ENCODE measurements at places on chromosomes 1 and 21.

- DNase-seq, result no peak
These were observed 250.6 kb downstream of the PRDM2 start for GRCh38 chr1:13950637-13951036.

GRCh38 chr1:39977202-39977601 lies 22.3 kb downstream of the MFSD2A start:
- no peak for DNase-seq

GRCh38 chr1:66266756-66267155 lies 267.2 kb upstream of the SGIP1 start:
- DNase-seq, result no peak

DNA sequence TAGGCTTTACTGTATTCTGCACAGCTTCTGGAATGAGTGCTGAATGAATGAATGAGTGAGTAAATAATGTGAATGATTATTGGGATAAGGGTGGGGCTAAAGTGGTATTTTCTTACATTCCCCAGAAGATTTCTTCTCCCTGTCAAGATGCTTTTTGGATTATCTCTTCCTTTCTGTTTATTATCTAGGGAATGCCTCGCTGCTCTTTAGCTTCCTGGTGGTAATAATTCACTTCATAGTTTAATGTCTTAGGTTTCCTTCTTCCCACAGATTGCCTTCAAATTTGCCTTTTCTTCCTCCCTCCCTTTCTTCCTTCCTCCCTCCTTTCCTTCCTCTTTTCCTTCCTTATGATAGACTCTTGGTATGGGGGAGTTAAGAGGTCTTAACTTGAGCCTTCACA lies 24.0 kb downstream of the DDR2 start:
- DNase-seq, result no peak

DNA sequence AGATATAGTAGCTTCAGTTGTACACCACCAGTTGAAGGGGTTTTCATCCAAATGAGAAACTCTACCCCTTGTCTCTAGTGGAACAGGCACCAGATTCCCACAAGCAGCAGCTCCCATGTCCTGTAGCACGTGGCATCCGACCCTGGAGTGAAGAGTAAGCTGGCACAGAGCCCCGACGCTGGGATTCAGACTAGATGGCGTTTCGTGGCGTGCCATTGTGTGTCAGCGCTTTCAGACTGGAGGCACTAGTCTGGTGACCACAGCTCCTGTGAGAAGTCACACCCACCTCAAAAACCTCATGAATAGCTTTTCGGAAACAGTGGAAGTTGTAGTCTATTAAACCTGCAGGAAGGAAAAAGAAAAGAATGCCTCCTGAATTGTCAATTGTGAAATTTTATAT lies 20.2 kb downstream of the RRAGC start:
- no peak for DNase-seq

DNA sequence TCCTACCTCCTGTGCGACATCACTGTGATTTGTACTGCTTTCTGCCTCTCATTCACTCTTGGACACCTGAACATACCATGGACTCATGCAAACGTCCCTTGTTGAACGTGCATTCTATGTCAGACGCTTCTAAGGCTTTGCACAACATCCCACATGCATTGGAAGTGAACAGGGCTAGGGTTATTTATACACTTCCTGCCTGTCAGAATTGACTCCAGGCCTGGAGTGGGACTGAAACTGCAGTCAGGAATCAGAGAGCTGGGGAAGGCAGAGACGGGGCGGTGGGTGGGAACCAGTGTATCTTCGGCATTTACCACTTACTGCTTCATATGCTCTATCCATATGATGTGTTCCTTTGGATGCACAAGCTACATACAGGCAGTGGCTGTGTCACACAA lies 81.4 kb upstream of the GALNT2 start:
- DNase-seq, result no peak

DNA sequence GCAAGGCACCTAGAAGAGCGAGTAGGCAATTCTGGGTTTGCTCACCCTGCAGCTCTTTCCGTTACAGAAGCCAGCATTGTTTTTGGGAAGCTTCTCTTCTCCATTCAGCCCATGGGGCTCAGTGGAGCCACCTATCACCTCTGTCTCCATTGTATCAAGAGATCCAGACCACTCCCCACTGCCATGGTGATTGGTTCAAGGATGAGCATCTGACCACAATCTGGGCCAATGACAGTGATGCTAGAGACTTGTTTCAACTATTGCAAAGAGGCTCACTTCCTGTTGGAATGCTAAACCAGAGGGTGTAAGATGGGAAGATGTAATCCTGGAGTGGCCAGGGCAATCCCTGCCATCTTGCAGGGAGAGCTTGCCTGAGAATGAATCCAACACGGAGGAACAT lies 6.6 kb downstream of the SPATA21 start:
- no peak for DNase-seq
